ENCODE measurements at places on chromosomes 6 and 20.

DNA sequence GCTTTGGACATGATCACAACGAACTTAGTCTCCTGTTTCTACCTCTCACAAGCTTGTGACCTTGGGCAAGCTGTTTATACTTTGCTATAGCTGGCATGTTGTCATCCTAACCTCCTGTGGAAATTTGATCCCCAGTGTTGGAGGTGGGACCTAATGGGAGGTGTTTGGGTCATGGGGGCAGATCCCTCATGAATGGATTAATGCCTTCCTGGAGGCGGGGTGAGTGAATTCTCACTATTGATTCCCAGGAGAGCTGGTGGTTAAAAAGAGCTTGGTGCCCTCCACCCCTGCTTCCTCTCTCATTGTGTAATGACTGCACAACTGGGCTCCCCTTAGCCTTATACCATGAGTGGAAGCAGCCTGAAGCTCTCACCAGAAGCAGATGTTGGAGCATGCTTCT is 228.9 kb downstream of the HIVEP2 start:
- no peak for DNase-seq

DNA sequence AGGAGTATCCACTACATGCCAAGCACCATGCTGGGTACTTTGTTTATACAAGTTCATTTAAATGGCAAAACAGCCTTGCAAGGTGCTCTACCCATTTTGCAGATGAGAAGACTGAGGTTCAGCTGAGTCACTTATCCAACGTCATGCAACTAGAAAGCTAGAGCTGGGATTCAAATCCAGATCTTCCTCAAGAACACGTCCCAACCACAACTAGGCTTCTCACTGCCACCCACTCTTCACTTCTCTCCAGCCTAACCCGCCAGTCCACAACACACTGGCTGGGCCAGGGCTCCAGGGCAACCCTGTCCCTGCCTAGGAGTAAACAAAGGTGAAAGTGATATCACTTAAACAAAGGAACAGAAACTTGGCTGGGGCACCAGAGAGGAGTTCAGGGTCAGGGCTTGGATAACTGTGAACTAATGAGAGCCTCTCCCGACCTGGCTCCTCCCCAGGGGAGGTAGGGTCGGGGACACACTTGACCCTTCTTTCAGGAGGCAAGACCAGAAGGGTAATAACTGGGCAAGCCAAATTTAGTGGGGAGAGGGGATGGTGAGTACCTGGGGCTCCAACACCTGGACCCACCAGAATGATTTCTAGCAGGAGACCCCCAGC is 7.9 kb downstream of the SDC4 start:
- DNase-seq: no peak

DNA sequence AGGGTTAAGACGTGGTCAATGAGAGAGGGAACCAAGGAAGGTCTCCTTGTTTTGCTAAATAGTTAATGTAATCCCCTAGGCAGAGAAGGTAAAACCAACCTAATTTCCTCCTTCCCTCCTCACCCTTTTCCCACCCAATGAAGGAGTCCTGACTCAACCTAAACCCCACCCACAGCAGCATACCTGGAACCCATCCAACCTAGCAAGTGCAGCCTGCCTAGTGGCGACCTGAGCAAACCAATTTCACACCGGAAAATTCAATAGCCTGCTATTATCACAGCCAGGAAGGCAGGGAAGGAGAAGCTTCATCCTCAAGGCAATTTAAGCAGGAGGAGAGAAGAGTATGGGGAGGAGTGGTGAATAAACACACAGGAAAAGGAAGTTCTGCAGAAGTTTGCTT is 46.9 kb downstream of the OSTM1 start:
- no peak for DNase-seq

DNA sequence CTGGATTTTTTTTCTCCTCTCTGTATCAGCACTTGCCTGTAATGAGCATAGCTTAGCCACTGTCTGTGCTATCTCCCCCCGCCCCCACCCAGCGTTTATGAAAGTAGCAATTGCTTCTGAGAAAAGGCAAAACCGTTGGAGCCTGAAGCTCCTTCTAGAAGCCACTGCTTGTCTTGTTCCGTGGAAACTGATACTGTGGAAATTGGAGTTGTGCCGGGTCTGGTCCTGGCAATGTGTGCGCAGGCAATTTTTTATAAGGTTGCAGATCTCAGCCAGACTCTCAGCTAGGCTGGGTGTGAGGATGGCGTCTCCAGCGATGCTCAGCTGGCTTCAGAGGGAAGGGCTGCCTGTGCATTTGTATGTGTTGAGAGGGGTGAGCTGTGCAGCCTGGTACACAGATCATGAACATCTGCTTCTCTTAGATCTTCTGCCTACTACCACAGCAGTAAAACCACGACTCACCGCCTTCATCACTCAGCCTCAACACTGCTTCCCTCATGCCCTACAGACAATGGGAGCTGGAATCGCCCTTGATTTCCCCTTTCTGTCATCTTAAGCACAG is 72.4 kb upstream of the GTSF1L start:
- no peak for DNase-seq

DNA sequence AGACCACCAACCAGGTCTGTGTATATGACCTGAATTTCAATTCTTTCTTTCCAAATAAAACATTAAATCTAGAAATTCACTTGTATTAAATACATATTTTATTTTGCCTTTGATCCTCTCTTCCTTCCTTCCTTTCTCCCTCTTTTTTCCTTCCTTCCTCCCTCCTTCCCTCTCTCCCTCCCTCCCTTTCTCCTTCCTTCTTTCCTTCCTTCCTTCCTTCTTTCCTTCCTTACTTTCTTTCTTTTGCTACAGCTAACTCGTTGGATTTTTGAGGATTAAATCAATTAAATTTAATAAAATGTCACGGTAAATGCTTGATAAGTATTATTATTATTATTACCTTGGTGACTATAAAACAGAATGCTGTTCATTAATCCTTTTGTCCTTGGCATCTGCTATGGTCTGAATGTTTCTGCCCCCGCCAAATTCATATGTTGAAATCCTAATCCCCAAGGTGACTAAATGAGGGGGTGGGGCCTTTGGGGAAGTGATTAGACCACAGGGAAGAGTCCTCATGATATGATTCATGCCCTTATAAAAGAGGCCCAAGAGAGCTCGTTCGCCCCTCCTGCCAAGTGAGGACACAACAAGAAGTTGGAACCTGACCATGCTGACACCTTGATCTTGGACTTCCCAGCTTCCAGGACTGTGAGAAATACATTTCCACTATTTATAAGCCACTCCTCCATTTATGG is 67.6 kb upstream of the BTBD3 start:
- no peak for DNase-seq
